Motor neuron (in vitro differentiated cells): ENCODE measurements at places on chromosomes 3 and 15. TPM values are rescaled to one million over a fixed set of nuclear protein-coding genes. Genes with fewer than 3 reads are reported as not detected.

Gene PIK3CB
- 8.5 and 8.9 TPM in 2 replicates for total RNA-seq

Gene FRMD5
- total RNA-seq = 19.5 and 20.0 TPM in 2 replicates

Gene C3orf22
- total RNA-seq = not detected in 2 replicates

Gene SPINT1
- total RNA-seq = 0.47 and 0.68 TPM in 2 replicates

Gene USP19
- total RNA-seq = 36.9 and 42.8 TPM in 2 replicates

GRCh38 chr3:74531491-74531890, 83.0 kb downstream of the CNTN3 start:
- ATAC-seq = no peak

DNA sequence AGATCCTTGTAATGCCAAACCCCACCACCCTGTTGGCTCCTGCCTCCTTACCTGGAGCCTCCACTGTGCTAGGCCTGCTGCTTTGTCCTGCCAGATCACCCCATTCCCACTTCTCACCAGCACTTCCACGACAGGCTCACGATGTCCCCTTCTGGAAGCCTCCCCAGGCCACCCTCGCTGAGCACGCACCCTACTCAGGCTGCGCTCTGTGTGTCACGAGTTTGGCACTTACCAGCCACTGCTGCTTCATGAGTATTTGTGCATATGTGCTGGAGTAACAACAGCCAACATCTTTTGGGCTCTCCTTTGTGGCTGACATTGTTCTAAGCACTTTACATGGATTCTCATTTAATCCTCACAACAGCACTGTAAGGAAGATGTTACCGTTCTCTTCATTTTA, 58.1 kb downstream of the PDIA5 start:
- ATAC-seq = no peak

GRCh38 chr15:68576235-68576892, 2.4 kb upstream of the CORO2B start:
- ATAC-seq = no peak

GRCh38 chr3:108046247-108046646, 44.6 kb downstream of the CD47 start:
- ATAC-seq = no peak

- no peak for ATAC-seq
Observed at GRCh38 chr3:27171113-27171512, 198.1 kb downstream of the NEK10 start.

GRCh38 chr3:31680072-31680870, 147.5 kb downstream of the STT3B start:
- no peak for ATAC-seq

- ATAC-seq = no peak
Observed at GRCh38 chr15:93613386-93613785, 524.4 kb upstream of the RGMA start.

DNA sequence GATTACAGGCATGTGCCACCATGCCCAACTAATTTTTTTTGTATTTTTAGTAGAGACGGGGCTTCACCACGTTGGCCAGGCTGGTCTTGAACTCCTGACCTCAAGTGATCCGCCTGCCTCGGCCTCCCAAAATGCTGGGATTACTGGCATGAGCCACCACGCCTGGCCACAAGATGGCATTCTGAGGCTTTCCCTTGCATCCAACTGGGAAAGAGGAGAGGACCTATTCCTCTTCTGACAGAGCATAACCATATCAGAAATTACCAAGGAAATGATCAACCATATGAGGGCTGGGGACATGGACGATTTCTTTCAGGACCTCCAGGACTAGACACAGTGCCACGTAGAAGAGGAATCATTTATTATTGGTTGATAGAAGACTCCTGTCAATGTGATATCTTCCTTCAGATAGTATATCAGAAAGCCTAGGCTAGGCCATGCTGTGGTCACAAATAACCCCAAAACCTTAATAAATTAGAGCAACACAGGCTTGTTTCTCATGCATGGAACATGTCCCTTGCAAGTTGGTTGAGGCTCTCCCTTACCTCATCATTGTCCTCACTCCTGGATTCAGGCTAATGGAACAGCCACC, 372.3 kb upstream of the IL12A start:
- peak; percentile 95 for ATAC-seq

DNA sequence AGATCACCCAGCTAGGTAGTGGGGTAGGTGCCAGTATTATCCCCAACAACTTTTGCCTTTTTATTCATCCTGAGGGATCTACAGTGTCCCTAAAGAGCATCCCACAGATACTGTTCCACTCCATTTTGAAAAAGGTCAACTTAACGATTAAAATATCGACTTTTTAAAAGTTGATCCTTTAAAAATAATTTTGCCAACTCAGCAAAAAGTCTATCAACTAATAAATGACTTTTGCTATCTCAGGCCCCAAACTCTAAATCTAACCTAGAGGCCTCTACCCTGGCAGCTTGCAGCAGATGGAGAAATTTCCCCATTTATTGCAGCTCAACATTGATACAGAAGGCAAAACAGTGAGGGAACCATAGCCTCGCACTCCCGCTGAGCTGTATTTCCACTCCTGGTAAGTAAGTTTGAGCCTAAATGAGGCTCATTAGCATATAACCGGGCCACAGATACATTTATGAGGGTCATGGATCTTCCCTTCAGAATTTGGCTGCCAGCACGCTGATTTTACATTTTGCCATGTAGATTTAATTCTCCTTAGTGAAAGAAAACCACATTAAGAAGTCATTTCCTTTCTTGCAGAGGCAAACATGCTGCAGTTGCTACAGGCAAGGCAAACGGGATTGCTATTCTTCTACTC, 704.1 kb upstream of the CFAP20DC start:
- no peak for ATAC-seq

DNA sequence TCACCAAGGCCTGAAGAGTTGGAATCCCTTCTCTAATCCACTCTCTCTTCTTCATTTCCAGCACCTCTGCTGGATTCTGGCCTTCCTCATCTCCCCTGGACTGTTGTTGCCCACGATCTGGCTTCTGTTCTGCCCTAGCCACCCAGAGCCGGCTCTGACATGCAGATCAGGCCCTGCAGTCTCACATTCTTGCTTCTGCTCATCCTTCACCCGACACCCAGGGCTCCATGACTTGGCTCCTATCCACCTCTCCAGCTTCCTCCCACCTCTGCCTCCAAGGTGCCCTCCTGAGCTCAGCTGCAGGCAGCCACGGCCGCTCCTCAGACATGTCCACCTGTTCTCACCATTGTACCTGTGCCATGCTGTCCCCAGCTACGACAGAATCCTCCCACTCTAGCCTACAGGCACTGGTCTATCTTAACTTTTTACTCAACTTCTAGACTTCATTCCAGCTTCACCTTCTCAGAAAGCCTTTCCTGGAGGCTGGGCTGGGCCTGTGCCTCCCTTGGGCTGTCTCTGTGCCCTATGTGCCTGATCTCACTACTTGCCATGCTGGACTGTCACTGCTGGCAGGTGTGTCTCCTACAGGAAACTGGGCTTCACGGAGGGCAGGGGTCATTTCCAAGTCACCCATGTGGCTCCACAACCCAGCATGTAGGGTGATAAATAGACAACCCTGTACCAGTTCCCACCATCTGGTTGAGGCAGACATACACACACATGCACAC, 16.0 kb upstream of the TBC1D21 start:
- no peak for ATAC-seq

DNA sequence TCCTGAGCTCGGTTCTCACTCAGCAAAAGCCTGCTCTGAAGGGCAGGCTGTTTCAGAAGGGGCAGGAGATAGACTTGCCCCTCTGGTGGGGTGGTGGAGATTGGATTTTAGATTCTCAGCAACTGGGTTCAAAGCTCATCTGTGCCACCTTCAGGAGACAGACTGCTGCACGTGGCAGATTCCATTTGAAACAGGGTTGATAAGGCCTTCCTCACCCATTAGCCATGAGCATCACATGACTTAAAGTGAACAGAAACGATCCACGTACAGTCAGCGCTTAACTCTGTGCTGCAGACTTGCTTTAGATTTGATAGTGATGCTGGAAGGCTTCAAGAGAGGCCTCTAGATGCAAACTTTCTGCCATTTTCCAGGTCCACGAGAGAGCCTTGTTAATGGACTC, 35.0 kb upstream of the MGLL start:
- no peak for ATAC-seq

- no peak for ATAC-seq
Observed at GRCh38 chr3:77262361-77262760, 222.5 kb downstream of the ROBO2 start.

DNA sequence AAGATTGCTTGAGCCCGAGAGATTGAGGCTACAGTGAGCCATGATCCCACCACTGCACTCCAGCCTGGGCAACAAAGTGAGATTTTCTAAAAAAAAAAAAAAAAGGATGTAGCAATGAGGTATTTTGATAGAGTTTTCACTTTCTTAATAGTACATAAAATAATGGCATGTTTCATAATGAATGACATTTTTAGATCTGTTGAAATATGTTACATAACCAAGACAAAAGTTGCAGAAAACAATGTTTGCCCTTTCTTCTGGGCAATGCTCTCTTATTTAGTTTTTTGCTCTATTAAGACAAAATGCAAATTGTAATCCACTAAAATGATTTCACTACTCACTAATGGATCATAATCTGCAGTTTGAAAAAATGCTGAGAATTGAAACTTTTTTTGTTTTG, 4.4 kb upstream of the MAPK6 start:
- no peak for ATAC-seq

DNA sequence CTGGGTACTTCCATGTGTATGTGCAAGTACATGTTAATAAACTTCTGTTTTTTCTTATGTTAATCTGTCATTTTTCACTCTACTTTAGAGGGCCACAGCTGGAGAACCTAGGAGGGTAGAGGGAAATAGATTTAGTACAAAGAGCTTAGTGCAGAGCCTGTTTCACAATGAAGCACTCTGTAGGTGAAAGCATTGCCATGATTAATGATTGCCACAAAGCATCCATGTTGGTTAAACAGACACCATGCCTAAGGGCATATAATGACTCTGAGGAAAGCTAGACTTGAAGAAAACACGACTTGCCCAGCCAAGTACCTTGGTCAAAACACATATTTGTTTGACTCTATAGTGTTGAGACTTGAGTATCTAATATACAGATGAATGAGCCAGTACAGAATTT, 338.4 kb downstream of the FHIT start:
- no peak for ATAC-seq

DNA sequence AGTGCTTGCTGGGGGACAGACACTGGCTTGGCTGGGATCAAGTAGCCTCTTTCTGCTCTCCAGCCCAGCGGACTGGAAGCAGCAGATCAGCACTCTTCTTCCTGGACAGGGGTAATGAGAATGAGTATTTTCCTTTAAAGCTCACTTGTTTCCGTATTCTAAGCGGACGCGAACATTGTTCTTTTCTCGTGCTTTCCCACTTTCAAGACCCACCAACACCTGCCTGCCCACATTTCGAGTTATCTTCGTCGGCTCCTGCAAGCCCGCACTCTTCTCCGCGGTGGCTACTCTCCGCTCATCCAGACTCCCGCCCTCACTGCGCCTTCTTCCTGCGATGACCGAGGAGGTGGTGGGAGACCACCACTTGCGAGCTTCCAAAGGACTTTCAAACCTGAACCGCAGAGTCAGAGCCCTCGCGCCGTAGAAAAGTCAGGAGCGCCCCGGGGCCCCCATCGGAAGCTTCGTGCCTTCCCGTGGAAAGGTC, 1.6 kb upstream of the PPM1L start:
- ATAC-seq = peak; percentile 6

DNA sequence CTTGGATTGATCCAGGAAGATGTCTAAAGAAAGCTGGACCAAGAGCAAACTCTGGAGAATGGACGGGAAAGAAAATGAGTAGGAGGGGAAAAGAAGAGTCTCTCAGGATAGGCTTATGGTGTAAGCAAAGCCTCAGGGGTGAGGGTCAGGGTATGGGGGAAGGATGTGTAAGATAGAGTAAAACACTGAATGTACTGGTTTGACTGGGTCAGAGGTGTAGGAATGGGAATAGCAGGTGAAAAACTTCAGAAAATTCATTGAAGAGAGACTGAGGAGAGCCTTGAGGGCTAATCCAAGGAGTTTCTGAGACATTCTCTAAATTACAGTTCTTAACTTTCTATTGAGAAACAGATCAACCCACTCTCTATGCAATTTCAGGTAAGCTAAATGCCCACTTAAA, 857.3 kb downstream of the FHIT start:
- ATAC-seq = no peak

DNA sequence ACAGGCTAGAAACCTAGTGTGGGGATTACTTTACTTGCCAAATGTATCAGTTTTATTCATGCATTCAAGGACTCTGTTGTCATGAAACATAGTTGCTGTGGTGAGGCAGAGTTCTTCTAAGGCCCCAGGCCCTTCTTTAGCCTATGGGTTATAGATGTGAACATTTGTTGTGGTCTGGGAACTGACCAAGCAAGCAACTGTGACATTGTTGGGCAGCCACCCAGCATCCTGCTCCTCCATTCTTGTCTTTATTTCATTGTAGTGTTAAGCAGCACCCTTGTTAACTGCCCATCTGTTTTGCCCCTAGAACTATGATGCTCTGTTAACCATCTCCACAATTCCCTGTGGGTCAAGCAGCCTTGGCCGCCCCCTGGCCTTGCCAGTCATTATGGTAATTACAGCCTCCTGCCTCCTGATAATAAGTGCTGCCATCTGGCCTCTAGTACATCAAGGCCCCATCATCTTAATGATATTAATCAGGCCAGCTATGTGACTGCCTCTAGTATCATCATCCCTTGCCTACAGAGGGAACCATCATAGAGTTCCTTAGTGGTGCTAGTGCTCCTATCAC, 12.2 kb upstream of the IFT57 start:
- ATAC-seq = no peak

GRCh38 chr3:127475391-127475790, 115.1 kb downstream of the TPRA1 start:
- ATAC-seq = no peak
